ENCODE measurements at places on chromosomes 12 and 14.

GRCh38 chr14:94129758-94130414 lies 482 bp upstream of the IFI27L2 start:
- no peak for DNase-seq

DNA sequence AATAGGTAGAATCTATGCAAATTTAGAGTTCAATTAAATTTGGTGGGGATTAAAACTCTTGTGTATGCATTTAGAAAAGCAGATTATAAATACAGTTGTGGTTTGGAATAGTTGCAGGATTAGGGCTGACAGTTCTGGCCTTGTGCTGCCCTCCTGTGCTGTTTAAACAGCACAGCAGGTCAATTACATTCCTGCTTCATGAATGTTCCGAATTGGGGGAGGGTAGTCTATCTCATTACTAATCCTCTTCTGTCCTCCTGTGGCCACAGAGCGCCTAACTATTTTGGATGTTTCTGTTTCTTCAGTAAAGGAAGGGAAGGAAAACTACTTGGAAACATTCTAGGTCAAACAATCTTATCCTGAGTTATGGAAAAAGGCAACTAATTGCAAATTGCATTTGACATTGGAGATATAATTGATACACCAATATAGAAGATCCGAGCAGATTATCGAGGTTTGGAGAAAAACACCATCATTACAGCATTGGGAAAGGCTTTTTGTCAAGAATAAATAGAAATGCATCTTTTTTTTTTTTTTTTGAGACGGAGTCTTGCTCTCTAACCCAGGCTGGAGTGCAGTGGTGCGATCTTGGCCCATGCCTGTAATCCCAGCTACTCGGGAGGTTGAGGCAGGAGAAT lies 8.7 kb upstream of the GPR19 start:
- no peak for DNase-seq

GRCh38 chr12:11702959-11703358 lies 53.5 kb downstream of the ETV6 start:
- DNase-seq: no peak

DNA sequence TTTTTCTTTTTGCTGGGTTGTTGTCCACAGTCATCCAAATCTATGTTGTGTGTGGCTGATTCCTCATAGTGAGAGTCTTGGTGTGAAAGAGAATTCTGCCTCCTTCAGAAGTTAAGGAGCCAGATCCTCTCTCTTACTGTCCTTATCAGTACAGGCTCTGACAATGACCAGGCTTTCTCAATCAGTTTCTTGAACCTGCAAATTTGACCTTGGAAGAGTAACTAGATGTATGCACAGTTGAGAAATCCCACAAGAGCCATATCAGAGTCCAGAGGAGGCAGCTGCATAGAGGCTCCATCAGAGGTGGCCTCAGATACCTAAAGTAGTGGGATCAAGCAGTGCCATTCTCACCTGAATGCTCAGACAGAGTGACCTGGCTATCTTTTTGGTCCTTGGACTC lies 5.5 kb upstream of the GALC start:
- DNase-seq: no peak

DNA sequence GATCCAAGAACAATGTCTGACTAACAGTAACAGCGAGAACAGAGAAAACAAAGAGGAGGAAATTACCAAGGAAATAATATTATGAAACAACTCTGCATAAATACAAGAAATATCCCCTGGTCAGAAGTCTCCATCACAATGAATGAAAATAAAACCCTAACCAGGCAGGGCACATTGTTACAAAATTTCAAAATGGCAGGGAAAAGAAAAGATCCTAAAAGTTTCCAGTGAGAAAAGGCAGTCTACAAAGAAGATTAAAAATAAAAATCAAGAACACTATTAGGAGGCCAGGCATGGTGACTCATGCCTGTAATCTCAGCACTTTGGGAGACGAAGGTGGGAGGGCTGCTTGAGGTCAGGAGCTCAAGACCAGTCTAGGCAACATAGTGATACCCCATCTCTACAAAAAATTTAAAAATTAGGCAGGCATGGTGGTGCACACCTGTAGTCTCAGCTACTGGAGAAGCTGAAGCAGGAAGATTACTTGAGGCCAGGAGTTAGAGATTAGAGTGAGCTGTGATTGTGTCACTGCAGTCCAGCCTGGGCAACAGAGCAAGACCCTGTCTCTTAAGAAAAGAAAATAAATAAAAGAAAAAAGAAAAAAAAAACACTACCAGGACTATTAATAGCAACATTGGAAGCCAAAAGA lies 47.8 kb downstream of the FERMT2 start:
- no peak for DNase-seq

Measured in activated naive CD8-positive, alpha-beta T cell treated with anti-CD3 and anti-CD28 coated beads, Interleukin-2, amount 10 ng/mL, durations not matched to agents 7 days and 5 days (primary cell).